ENCODE measurements at places on chromosomes 7 and 10.
A peak's percentile ranks its signal among the peaks of the same experiment; 100 is the strongest.

- DNase-seq, result no peak
Observed at GRCh38 chr7:151063212-151063561, 3.8 kb downstream of the SLC4A2 start.

DNA sequence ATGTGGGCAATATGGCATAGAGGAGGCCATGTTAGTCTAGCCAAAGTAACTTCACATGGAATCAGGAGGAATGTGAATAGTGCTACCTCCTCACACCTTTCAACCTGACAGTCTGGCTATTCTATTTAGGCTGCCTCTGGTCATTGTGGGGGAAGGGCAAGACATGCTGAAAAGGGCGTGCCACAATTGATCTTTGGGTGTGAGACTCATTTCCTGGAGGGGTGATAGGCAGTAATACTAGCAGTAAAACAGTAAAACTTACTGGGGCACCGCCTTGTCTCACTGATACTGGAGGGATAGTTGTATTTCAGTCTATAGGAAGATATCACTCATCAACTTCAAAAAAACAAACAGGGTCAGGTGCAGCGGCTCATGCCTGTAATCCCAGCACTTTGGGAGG, 88.7 kb downstream of the TMEM168 start:
- DNase-seq, result no peak

DNA sequence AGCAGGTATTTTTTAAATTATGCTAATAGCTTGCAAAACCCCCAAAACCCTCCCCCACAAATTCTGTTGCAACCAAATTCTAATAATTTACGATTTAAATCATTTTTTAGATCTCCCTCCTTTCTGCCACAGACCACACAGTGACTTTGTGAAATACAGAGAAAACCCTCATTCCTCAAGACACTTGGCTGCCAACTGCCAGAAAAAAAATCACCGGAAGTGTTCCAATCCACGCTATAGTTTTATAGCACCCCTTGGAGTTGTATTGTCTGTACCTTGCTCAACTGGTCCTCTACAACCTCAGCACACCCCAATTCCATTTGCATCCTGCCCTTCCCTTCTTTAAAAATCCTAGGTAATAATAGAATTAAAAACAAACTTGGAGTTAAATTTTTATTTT, 560.1 kb downstream of the PARD3 start:
- DNase-seq, result no peak

DNA sequence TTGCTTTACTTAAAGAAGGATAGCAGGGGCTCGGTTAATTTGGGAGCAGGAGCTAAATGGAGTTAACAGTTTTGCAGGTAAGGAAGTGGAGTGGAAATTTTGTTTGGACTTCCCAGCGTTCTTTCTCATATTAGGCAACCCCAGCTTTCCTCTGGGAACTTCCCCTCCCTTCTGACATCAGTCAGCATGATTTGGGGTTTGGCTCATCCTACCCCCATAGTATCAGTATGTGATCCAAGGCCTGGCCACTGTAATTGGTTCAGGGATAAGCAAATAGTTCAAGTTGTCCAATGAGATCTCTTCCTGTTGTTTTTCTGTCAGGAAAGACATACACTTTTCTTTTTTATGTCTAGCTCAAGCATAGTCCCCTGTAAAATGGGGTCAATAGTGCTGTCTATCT, 125.6 kb upstream of the CDK6 start:
- DNase-seq, result no peak

DNA sequence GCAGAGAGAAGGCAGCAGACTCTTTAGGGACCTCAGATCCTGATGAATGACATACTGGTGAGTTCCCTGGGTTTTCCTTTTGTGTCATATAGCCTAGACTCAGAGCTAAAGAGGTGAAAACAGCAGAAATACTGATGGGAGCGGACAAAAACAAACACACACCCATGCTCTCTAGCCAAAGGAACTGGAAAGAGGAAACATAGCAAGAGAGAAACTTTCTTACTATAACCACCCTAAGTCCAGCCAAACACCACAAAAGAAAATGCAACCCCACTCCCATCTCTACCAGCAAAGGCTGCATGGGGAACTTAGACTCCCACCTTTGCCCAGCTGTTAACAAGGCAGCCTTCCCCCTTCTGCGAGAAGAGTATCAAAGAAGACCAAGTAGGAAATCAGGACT, 16.3 kb downstream of the GSAP start:
- no peak for DNase-seq

- no peak for DNase-seq
Observed at GRCh38 chr7:78601728-78602127, 803.2 kb downstream of the PHTF2 start.

DNA sequence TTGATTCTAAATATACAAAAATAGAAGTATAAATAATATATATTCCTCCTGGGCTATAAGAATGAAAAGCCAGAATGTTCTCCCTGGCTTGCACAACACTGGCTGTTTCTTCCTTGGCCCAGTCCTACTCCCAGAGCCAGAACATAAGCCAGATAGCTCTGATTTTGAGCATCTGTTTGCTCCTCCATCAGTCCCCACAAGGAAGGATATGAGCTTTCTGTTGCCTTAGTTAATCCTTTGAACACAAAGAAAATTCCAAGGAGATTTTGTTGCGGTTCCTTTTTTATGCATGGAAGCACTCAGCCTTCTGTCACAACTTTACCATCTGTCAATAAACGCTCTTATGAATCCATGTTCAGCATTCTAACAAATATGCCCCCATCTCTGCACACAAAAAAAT, 361.8 kb downstream of the IPMK start:
- DNase-seq, result no peak

DNA sequence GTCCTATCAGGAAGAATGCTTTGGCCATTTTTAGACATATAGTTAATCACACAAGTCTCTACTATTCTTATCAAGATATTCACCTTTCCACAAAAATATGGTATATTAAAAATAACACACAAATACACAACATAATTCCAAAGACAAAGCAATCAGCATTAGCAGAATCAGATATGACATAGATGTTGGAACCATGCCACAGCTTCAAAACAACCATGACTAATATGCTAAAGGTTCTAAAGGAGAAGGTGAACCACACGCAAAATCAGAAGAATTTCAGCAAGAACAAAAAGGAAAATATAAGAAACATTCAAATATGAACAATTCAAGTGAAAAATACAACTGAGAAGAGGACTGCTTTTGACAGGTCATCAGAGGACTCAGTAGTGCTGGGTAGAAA, 670.2 kb upstream of the SORCS1 start:
- DNase-seq, result no peak

GRCh38 chr10:32360241-32360640, 13.3 kb upstream of the EPC1 start:
- DNase-seq, result no peak

- DNase-seq, result no peak
Observed at GRCh38 chr10:110144507-110144906, 62.9 kb upstream of the MXI1 start.

GRCh38 chr10:30645340-30645827, 15.8 kb upstream of the LYZL2 start:
- DNase-seq, result peak; percentile 43

- no peak for DNase-seq
Observed at GRCh38 chr10:31617757-31618156, 298.7 kb downstream of the ZEB1 start.

DNA sequence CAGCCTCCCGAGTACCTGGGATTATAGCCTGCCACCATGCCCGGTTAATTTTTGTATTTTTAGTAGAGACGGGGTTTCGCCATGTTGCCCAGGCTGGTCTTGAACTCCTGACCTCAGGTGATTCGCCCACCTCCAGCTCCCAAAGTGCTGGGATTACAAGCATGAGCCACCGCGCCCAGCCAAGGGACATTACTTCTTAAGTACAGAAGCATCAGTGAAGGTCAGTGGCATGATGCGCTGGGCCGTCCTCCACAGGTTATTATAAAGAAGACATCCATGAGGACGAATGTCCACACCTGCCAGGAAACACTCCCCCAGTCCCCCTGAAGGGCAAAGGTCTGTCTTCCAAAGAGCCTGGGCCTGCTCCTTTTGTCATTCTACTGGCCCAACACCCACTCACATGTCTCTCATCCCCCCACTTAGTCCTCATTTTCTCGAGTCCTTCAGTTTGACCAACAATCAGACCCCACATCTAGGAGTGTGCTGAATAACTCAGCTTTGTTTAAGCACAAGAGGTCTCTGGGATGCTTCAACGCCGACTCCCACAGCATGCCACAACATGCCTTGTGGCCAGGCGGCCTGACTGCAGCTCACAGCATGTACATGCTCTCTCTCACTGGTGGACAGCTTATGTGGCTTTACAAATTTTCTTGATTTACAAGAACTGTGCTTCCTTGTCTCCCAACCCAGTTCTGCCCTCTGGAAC, 73.0 kb downstream of the CTBP2 start:
- no peak for DNase-seq

DNA sequence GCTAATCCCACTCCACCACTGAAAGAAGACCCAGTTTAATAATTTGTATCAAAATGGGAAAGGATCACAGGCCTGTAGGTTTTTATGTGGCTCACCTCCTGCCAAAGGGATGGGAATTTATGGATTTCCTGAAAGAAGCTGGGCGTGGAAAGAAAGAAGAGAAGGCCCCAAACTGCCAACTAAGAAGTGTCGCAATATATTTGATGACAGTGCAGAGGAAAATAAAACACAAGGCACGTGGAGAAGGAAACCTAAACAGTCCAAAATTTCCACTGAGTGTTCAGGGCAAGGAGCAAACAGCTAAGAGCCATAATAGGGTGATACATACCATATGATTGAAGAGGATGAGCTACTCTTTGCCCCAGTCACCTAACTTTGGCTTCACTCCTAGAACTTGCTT, 667.2 kb downstream of the GATA3 start:
- no peak for DNase-seq

- no peak for DNase-seq
Observed at GRCh38 chr10:71829896-71830295, 21.2 kb downstream of the PSAP start.

DNA sequence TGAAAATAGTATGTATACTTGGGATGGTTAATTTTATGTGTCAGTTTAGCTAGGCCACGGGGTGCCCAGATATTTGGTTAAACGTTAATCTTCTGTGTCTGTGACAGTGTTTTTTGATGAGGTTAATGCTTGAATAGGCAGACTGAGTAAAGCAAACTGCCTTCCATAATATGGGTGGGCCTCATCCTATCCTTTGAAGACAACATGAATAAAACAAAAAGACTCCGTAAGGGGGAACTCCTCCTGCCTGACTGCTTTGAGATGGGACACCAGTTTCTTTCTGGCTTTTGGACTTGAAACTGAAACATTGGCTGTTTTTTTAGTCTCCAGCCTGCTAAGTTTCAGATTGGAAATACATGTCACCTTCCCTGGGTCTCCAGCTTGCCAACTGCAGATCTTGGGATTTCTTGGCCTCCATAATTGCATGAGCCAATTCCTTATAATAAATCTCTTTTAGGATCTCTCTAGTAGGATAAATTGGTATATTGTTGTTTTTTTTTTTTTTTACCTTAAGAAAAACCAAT, 59.9 kb upstream of the GLCCI1 start:
- DNase-seq, result no peak

- peak; percentile 46 for DNase-seq
Observed at GRCh38 chr10:112374724-112375541, 1.0 kb downstream of the ACSL5 start.

GRCh38 chr7:105806592-105807447, 69.6 kb downstream of the ATXN7L1 start:
- DNase-seq, result peak; percentile 95

- no peak for DNase-seq
Observed at GRCh38 chr7:44569959-44570358, 3.7 kb downstream of the DDX56 start.

- no peak for DNase-seq
Observed at GRCh38 chr10:96541921-96542320, 28.2 kb upstream of the TLL2 start.

GRCh38 chr7:157558061-157558460, 221.3 kb downstream of the DNAJB6 start:
- no peak for DNase-seq

DNA sequence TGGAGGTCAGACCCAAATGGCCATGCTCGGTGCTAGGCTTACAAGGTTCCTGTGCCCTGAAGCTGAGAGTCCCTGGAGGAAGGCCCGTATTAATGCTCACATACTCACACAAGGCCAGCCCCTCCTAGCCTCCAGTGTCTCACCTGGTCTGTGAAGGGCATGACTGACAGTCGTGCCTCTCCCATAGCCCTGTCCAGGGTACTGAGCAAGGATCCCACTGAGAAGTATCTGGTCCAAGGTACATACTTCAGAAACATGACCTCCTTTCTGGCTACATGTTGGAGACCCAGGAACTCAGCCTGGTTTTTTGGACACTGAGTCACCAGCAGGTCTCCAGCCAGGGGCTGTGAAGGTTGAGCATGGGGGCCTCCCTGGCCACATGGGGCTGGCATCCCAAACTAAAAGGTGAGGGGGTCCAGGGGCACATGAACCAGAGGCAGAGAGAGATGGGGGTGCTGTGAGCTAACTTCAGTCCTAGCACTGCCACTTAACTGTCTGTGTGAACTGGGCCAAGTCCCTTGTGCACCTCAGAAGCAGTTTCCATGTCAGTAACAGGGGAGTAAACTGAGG, 17.6 kb upstream of the RASGEF1A start:
- DNase-seq, result peak; percentile 23

DNA sequence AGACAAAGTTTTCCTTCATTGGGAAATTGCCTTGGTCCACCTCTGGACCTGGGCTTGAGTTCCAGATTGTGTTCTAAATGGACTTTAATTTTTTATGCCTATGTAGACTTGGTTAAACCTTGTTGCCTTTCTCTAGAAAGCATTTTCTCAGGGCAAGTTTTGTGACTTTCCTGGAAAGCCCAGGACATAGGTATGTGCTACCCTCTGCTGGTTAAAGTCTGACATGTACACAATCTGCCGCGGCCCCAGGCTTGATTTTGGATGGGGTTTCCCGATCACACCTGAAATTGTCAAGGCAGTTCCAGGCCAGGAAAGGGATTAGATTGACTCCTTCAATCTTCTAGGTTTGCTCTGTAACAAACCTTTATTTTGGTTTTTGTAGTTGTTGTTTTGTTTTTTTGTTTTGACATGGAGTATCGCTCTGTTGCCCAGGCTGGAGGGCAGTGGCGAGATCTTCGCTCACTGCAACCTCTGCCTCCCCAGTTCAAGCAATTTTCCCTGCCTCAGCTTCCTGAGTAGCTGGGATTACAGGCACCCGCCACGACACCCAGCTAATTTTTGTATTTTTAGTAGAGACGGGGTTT, 14.1 kb upstream of the AKR1B10 start:
- peak; percentile 50 for DNase-seq

DNA sequence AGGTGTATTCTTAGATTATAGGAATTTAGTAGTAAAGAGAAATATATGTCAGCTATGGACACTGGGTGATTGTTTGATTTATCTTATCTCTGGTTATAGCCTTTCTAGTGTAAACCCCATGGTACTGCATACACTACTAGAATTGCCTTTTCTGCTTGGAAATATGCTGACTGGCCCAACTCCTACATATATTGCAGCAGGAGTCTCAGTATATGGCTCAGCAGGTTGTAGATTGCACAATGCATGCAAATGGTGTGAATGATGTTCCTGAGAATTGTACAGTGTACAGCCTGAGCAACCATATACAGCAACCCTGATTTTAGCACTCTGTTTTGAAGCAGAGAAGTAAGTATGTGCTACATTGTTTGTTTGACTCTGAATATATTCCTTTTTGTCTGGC, 153.4 kb upstream of the NPY start:
- DNase-seq, result no peak
